Spinal cord (tissue), 10 donors: ENCODE measurements at places on chromosomes 13 and 19. TPM values are rescaled to one million over a fixed set of nuclear protein-coding genes. Genes with fewer than 3 reads are reported as not detected.

DNA sequence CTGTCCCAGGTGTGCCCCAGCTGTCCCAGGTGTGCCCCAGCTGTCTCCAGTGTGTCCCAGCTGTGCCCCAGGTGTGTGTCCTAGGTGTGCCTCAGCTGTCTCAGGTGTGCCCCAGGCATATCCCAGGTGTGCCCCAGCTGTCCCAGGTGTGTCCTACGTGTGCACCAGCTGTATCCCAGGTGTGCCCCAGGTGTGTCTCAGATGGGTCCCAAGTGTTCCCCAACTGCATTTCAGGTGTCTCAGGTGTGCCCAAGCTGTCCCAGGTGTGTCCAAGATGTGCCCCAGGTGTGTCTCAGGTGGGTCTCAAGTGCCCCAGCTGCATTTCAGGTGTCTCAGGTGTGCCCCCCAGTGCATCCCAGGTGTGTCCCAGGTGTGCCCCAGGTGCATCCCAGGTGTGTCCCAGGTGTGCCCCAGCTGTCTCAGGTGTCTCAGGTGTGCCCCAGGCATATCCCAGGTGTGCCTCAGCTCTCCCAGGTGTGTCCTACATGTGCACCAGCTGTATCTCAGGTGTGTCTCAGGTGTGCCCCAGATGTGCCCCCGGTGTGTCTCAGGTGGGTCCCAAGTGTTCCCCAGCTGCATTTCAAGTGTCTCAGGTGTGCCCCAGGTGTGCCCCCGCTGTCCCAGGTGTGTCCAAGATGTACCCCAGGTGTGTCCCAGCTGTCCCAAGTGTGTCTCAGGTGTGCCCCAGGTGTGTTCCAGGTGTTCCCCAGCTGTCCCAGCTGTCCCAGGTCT lies 1.3 kb upstream of the GRK1 start:
- no peak for DNase-seq

- DNase-seq, result no peak
These were observed 51.3 kb downstream of the MBNL2 start for GRCh38 chr13:97273341-97273831.

DNA sequence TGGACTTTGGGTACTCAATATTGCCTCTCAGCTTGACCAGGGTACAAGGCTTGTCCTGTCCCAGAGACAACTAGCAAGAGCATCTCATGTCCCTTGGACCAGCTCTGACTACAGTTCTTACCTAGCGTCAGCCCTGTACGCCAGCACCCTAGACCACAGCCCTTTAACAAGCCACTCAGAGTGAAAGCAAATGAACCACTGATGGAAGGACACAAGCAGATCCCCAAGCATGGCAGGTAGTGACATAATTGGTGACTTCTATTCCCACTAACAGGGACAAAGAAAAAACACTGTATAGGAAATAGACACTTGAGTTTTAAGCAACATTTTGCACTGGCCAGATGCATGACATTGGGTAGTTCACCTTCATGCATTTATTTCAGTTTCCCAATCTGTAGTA lies 8.8 kb upstream of the LRCH1 start:
- DNase-seq, result no peak

DNA sequence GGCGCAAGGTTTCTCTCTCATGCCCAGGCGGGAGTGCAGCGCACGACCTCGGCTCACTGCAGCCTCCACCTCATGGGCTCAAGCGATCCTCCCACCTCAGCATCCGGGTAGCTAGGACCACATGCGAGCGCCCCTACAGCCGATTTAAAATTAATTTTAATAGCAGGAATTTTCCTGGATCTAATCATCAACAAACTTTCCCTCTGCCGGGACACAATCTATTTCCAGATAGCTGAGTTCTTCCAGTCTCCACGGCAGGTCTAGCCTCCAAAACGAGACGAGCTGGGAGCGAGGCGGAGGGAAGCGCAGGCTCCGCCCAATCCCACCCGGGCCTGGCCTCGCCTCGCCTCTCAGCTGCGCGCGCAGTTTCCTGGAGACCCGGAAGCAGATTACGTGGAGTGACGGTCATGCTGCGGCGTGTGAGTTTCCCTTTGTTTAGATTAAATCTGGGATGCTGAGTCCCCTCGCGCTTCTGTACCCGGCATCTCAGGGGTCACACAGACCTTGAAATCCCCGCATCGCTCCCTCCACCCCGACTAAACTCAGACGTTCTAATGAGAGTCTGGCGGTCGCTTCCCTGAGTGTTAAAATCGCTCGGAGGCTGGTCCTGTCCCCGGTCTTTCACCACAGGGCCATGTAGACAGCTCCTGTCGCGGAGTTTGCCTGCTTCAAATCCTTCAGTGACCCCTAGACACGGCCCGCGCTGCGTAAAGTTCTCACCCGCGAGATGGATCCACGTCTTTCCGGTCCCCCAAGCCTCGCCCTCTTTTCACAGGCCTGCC lies at the start of gene ZNF880:
ZNF880 (plus strand) TSS at position 365 of the 782 bp plus-strand sequence; CDS start at position 408, 43 bp downstream.
- peak; percentile 95 for DNase-seq

GRCh38 chr19:16571822-16572331 lies 338 bp downstream of the SLC35E1 start:
- no peak for DNase-seq

DNA sequence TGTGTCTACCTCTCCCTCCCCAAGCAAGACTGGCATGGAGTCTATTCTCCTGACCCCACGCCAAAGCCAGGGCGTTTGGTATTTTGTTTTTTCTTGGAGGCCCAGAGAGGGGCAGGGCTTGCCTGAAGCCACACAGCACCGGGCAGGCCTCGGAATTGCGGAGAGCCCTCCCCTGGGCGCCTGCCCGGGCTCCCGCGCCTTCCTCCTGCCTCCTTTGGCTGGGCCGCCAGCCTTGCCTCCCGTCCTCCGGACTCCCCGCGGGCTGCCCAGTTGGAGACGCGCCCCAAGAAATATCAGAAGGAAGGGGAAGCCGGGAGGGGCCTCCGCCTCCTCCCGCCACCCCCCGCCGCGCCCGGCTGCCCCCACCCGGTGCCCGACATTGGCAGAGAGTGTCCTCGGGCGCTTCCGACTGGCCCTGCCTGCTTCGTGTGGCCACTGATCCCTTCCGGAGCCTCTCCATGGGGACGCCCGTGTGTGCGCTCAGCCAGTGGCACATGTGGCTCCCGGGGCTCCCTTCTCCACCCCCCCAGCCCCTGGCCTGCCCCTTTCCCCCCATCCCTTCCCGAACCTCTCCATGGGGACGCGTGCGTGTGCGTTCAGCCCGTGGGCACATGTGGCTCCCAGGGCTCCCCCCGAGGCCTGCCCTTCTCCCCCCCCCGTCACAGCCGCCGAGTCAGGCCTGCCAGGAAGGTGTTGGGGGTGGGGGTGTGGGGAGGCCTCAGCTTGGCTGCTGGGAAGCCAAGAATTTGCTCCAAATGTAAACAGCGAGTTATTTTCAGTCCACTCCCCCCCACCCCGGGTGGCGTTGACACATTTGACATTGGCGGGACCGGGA lies 37.3 kb downstream of the NFIC start:
- DNase-seq, result peak; percentile 92

DNA sequence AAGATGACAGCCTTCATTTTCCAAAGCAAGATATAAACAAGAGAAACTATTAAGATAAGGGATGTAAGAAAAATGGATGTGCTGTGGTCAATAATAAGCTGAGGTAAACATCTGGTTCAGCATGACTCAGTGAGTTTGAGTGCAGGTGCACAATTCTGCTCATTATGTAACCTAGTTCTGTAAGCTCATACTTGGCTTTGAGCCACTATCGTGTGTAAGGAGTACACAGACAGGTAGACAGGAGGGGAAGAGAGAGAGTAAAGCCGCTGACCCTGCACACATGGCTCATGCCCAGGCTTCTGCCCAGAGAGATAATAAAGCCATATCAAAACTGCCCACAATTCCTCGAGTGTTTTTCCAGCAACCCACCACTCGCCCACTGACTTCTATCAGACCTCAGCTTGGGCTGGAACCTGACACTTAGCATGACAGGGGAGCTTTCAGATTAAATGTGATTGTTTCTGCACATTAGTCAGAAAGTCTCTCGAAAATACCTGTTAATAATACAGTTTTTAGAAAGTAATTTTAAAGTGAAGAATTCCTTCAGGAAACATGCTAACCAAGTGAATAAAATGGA lies 51.7 kb downstream of the ZNF91 start:
- DNase-seq, result no peak

GRCh38 chr19:5430237-5430636 lies 25.0 kb upstream of the ZNRF4 start:
- no peak for DNase-seq

GRCh38 chr19:2820112-2820702 lies 539 bp downstream of the ZNF554 start:
- no peak for DNase-seq

- no peak for DNase-seq
These were observed 4.0 kb upstream of the NWD1 start for GRCh38 chr19:16715611-16716010.

- DNase-seq, result no peak
These were observed 17.7 kb downstream of the PNMA8A start for GRCh38 chr19:46453661-46454060.

- no peak for DNase-seq
These were observed 52.5 kb upstream of the UQCRFS1 start for GRCh38 chr19:29265436-29265835.

GRCh38 chr13:29885989-29886388 lies 35.6 kb upstream of the UBL3 start:
- no peak for DNase-seq

GRCh38 chr13:66992183-66992582 lies 238.0 kb downstream of the PCDH9 start:
- DNase-seq, result no peak

DNA sequence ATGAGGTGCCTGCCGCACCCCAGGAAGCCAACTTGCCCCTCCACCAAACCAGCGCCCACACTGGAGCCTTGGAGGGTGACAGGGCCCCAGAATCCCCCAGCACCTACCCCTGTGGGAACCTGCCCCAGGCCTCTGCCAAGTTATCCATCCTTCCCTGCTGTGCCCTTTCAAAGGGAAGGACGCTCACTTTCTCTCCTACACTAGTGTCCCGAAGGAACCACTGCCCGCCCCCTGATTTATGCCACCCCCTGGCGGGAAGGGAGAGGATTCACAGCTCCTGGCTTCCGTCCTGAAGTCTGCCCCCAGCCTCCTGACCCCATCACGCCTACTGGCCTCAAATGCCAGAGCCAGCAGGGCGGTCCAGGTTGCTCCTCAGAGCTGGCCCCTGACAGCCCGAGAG lies 1.4 kb downstream of the EVI5L start:
- DNase-seq, result no peak

DNA sequence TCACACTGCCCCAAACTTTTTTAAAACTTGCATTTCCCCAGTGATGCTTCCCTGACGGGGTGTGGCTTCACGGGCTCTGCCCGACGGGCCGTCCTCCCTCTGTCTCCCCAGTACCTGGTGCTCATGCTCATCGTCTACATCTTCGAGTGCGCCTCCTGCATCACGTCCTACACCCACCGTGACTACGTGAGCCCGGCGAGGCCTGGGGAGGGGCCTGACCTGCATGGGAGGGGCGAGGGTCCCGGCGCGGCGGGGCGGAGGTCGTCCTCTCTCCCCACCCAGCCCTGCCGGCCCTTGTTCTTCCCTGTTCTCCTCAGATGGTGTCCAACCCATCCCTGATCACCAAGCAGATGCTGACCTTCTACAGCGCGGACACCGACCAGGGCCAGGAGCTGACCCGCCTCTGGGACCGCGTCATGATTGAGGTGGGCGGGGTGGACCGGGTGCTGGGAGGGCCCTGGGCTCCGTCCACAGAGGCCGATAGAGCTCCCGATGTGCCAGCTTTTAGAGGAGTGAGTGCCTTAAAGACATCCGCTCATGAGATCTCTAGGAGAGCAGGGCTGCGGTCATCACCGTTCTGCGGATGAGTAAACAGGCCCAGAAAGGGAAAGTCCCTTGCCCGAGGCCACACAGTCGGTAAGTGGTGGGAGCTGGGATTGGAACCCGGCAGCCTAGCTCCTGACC lies 6.9 kb downstream of the UPK1A start:
- no peak for DNase-seq

DNA sequence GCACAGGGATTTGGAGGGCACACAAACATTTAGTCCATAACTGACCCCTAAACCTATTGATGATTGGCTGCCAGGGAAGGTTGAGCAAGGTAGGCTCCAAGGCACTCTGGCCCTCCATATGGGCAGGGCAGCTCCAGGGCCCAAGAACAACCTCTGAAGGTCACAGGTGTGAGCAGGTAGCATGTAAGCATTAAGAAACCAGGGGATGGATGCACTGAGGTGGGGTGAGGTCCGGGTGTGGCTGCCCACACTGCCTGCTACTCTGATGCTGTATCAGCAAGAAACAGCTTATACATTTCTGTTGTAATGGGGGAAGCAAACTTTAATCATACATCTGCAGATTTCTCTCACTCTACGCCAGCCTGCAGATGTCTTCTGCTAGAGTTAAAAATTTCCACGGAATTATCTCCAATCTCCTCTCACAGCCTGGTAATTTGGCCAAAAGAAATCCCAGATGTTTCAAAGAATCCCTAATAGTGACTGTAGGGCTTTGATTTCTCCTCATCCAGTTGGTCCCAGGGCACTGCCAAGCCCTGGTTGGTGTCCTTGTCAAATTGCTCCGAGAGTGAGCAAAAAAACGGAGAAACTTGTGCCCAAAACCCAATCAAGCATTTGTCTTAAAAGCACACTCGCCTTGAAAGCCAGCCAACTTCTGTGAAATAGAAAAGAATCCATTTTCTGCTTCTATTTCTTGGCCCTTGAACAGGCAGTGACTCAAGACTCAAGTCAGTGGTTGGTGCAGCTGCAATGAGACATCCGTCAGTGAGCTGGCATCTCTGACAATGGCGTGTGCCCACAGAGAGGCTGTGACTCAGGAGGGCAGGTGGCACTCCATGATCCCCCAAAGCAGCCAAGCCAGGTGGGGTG lies 72.5 kb upstream of the MRI1 start:
- peak; percentile 63 for DNase-seq

DNA sequence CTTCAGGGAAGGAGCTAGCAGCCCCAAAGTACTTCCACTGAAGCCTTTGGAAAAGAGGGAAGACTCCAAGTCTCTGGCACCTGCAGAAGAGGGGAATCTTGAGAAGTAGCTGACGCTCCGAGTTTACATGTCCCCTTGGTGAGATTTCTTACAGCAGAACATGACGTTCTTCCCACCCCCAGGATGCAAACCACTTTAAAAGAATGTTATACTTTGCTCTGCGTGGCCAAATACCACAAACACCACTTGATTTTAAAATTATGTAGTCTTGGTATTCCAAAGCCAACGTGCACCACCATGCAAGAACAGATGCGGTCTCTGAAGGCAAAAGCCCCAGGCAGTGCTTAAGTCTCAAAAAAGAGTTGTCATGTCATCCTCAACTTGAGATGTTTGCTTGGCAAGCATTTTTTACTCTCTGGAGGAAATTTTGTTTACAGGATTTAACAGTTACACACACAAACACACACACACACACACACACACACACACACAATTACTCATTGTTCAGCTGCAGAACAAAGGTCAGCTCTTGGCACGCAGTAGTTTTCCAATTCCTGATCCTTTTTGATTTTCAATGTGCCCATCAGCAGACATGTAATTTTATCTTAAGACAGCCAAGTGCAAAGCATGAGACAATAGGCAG lies 106.1 kb downstream of the RGCC start:
- no peak for DNase-seq

DNA sequence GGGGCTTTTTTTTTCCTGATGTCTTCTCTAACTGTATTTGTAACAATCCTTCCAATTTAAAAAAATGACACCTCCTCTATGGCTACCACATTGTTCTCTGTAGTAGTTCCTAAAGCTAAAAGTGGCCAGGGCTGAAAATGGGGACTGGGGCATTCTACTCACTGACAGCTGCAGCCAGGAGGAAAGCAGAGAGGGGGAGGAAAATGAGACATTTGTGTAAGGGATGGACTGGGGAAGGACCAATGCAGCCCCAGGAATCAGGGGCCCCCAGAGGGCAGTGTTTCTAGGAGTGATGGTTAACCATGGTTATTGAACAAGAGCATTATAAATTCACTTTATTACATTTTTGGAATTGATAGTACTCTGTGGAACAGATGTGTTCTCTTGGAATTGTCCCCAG lies 34.3 kb upstream of the C1QTNF9 start:
- no peak for DNase-seq

The WTIP gene
- 39.9 TPM for total RNA-seq

The LHB gene
- total RNA-seq, result not detected

The SLC17A7 gene
- total RNA-seq, result 4.2 TPM

The DOCK6 gene
- 42.7 TPM for total RNA-seq
